ENCODE measurements at places on chromosomes 6 and 20.

GRCh38 chr6:10862361-10862760 is 19.5 kb downstream of the GCM2 start:
- DNase-seq: no peak

DNA sequence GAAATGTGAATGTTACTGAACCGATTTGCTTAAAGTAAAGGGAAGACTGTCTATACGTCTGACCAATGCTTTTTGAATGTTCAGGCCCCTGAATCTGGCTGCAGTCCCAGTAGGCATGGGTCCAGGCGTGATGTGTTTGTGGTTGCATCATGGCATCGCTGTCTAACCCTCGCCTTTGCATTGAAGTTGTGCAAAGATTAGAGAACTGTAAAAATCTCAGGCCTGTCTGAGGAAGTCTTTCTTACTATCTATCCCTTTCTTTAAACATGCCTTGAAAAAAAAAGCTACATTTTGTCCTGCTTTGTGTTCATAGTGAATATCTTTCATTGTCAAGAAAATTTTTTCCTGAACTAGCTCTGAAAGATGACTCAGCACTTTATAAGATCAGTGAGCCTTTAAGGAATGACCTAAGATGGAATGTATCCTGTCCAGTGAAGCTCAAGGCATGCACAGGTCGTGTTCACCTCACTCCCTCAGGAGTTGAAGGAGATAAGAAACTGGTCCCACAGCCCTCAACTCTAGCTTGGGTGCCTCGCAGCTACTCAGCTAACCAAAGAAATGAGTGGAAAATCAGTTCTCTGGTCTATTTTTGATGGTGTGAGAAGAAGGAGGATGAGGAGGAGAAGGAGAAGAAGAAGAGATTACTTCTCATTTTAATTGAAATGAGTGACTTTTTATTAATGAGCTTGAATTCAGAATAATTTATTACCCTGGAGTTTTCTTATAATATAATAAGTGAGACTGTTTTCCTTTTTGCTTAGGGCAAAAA is 48.6 kb downstream of the TPD52L1 start:
- no peak for DNase-seq

DNA sequence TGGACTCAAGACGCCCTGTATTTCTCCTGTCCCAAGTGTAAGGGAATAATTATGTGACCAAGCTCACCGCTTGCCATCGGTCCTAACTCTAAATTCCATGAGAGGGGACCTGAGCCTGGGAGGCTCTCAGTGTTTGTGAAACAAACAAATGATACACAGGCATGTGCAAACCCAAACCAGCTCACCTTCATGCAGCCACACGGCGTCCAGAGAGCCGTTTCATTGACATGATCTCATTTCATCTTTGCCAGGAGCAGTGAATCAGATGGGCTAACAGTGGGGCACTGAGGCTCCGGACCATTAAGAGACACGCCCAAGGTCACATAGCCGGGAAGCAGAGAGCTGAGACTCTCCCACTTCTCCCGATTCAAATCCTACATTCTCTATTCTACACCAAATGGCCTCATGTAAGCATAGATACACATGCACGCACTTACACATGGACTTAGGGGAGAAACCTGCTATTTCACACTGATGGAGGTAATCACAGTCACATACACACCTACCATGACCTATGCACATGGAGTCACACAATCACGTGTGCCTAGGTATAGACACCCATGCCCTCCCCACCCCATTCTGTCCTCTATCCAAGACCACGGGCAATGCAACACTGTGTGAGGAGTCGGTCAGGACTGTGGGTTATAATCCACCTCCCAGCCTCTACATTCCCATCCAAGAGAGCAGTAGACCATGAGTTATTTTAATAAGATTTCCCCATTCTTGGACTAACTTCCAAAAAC is 1.1 kb downstream of the BNIP5 start:
- DNase-seq: no peak

GRCh38 chr20:60573003-60573680 is 614.9 kb downstream of the CDH26 start:
- no peak for DNase-seq

GRCh38 chr20:1255675-1256074 is 10.4 kb upstream of the SNPH start:
- DNase-seq: no peak

DNA sequence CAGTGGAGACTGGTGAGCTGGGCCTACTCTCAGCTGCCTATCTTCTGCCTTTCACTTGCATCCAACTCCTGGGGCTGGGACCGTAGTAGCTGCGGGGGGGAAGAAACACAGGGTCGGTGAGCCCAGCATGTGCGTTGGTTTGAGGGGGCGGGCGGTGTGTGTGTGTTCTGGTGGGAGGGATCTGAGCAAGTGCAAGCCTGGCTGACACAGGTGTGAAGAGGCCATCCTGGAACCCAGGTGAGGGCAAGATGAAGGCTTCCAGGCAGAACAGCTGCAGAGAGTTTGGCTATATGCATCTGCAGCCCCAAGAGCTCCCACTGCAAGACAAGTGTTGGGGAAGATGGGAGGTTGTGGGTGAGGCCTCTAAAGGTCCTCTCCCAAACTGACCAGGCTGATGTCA is 30.6 kb downstream of the MOCS1 start:
- no peak for DNase-seq

DNA sequence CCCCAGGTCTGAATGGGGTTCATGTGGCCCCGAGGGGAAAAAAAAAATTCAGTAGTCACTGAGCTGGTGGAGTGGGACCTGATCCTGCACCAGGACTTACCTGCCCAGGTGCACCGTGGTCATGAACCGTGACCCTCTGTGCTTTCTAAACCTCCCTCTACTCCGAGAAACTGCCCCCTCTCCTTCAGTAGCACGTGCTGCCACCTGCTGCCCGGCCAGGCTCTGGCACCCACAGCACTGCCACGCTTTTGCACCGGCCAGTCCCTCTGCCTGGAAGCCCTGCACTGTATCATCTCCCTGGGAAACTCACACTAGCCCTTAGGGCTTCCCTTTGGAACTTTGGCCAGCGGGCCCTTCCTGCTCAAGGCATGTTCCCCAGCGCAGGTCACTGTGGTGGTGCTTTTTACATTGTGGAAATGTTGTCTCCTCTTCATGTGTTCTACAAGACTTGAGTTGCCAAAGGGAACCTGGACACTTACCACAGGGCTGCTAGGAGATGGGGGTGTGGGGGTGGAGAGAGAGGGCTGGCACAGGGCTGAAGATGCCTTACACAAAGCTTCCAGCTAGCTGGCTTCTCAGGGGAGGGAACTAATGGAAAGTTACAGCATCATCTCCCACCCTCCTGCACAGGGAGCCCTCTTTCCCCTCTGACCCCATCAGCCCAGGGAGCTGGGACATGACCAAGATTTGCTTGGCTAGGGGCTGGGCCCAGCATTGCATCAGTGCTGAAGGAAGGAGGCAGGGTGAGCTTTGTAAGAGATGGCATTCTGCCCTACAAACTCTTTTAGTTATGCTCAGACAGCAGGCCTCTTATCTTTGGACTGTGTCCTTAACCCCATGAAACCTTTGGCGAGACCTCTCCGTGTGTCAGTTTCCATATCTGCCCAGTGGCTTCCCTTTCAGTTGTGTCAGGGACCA is 2.5 kb upstream of the PTPRT start:
- DNase-seq: peak; percentile 79

DNA sequence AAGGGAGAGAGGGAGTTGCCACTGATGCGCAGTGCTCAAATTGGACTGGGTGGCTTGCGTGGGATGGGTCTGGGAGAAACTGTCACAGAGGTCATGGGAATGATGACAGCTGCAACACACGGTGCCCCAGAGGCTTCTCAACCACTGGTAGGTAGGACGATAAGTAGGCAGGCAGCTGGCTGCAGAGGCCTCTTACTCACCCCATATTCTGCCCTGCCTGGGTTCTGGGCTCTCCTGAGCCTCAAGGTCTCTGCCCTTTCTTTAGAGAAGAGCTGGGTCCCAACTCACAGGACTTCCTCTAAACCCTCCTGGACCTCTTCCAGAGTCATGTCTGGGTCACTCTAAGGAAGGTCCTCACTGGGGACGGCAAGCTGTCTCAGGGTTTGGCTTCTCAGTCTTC is 37.2 kb upstream of the RNF24 start:
- DNase-seq: no peak

DNA sequence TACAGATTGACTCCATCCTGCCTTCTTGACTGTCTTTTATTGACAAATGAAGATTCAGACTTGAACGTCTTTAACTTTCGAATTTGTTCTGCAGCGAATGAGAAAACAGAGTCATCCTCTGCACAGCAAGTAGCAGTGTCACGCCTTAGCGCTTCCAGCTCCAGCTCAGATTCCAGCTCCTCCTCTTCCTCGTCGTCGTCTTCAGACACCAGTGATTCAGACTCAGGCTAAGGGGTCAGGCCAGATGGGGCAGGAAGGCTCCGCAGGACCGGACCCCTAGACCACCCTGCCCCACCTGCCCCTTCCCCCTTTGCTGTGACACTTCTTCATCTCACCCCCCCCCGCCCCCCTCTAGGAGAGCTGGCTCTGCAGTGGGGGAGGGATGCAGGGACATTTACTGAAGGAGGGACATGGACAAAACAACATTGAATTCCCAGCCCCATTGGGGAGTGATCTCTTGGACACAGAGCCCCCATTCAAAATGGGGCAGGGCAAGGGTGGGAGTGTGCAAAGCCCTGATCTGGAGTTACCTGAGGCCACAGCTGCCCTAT is 12.2 kb downstream of the BRD2 start:
- DNase-seq: no peak

DNA sequence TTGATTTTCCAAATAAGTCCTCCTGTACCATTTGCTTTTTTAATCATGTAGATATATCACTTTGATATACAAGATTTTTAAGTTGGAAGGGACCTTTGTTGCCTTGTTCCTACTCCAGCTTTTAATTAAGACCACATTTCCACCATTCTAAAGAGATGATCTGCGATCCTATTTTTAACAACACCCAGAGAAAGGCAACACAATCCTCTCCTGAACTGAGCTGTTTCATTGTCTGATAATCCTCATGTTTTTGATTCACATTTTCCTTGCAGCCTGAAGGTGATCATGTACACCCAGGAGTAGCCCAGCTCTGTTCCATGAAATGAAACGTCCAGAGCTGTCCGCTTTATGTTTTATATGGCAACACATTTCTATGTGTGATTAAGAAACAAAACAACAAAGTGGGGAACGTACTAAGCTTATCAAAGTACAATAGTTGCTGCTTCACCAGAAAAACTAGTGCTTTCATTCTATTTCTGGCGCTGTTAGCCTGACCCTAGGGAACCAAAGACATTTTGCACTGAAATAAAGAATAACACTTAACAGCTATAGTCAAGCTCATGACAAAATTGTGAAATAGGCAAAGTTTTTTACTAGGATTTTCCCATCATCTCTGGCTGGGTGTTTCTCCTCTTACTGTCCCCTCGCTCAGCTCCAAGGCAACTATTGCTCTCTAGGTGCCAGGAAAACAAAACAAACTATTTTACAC is 22.6 kb upstream of the TRAF3IP2 start:
- DNase-seq: no peak

DNA sequence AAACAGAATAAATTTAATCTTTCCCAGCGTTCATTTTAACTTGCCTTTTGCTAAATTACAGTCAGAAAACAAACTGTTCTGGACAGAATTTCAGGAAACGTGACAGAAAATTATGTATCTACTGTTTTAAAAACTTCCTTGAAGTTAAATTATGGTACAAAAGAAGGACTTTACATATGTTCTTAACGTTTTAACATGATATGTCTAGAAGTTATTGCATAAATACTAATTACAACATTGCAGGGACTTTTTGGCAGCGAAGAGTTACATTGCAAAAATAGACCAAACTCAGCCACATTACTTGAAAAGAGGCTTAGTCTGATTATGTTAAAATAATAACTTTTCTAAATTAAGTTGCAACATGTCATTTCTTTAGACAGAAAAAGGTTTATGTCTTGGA is 142.1 kb upstream of the IMPG1 start:
- no peak for DNase-seq

- DNase-seq: no peak
These were observed 85.4 kb downstream of the NINL start for GRCh38 chr20:25499855-25500434.

Measured in D341Med (cell line).